Globus pallidus (tissue), 1 donor: ENCODE measurements at places on chromosomes 6 and 20.
A peak's percentile ranks its signal among the peaks of the same experiment; 100 is the strongest.

DNA sequence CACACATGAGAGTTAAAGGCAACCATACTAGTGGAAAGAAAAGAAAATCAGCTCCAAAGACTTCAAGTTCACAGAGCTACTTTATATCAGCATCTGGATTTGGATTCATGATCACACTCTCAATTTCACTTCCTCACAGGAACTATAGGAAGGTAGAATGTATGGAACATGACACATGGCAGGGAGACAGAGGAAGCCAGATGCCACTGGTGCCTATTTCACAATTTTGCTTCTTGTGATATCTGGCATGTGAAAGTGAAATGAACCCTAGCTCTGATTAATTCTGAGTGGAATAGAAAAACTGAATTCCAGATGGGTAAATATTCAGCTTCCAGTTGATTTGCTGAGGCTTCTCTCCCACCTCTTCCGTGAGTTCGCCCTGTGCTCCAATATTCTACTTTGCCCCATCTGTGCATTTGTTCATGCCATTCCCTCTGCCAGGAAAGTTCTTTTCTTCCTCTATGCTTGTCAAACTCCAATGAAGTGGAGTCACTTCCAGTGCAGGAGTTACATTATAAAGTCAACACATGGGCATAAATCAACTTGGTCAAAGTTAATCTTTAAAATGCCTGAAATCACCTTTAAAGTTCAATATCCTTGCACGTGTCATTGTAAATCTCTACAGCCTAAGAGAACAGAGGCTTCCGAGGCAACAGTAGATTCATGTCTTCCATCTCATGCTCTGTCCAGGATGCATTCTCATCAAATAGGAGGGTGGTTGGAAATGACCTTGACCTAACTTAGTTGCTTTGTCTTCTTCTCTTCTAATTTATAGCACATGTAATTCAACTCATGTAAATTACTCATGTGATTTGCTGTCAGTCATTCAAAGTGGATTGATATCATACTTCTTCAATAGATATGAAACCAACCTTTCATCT lies 275.3 kb downstream of the HIVEP2 start:
- no peak for DNase-seq

DNA sequence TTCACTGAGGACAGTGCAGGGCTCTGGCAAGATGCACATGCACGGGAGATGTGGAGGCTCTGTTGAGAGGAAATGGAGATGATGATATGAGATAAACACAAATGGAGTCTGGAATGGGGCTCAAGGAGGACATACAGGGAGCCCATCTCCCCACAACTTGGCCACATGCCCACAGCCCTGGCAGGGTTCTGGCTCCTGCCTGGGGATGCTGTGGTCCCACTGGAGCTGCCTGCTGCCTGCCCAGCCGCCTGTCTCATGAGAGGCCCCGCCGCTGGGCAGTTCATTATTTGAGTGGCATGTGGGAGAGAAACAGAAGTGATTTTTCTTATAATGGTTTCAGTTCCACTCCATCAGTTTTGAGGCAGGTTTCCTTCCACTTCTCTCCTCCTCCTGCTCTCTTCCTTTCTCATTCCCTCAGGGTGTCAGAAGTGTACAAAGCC lies 133.6 kb upstream of the TRAF3IP2 start:
- no peak for DNase-seq

- no peak for DNase-seq
Measured at GRCh38 chr6:103798166-103798565, 1061.6 kb downstream of the HACE1 start.

GRCh38 chr20:51492167-51493092 lies 50.1 kb downstream of the NFATC2 start:
- DNase-seq: peak; percentile 24

DNA sequence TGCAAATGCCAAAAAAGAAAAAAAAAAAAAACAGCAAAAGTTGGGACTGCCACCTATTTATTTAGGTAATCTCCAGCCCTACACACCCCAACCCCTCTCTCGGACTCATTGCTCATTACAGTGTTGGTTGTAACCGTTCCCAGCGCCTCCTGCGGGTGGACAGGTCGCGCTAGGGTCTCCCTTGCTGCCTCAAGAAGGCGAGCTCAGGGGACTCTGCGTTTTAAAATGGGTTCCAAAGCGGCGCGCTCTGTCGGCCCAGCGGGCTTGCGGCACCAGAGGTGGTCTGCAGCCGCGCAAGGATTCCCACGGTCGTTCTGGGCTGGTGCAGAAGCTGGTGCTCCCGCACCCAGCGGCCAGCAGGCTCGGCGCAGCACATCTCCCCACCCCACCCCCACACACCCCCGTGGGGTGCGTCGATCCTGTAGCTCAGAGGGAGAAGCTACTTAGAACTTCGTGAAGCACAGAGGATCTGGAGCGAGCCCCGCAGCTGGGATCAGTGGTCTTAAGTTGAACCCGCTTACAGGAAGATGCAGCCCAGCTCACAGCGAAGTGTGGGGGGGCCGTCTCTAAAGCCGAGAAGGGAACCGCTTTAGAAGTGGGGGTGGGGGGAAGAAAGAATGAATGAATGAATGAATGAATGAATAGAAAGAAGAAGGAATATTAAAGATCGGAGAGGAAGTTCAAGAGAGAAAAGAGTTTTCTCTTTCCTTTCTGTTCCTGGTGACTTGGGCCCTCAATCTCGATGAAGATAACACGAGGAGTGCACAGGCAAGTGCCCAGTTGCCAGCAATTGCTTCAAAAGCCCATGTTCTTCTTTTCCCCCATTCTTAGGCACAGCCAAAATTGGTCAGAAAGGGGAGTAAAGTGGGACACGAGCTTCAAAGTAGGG lies 780 bp downstream of the TFAP2A start:
- DNase-seq: no peak

- no peak for DNase-seq
Measured at GRCh38 chr20:51970858-51971257, 168.5 kb upstream of the SALL4 start.

DNA sequence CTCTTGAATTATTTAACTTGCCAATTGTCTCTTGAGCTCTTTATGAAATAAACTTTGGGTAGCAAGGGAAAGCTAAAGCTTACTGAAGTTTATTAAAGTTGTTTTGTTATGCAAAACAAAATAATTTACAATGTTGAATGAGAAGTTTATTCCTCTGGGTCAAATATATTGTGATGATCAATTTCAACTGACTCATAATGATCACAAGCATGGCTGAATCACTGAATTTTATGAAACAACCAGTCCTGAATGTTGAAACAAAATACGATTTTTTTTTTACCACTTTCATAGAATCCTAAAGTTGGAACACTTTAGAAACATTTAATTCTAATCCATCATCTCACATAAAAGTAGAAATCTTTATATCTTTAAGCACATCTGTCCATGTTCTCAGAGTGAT lies 110.3 kb downstream of the RWDD2A start:
- DNase-seq: no peak
